ENCODE measurements at places on chromosomes 13 and 19.
A peak's percentile ranks its signal among the peaks of the same experiment; 100 is the strongest.

DNA sequence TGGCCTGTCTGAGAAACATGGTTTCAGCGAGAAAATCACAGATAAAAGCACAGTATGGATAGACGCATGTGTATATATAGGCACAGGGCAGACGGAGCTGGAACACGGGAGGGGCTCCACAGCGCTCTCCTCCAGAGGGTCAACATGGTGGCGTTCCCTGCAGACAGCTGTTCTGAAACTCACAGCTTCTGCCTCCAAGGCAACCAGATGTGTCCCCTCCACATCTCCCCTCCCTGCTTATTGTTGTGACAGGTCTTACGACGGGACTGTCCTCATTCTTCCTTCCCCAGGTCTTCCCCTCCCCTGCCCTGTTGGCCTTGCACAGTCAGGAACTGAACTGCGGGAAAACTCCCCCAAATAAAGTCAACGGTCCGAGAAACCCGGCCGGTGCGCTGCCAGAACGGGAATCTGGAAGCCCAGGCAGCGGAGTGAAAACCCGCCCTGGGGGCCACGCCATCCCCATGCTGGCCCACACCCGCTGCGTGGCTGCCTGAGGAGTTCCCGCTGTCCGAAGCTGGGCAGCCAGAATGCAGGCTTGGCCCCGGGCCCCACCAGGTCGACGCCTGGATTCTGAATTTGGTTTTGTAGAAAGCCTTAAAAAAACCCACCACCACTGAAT is 2.6 kb upstream of the TIMM13 start:
- DNase-seq = no peak

DNA sequence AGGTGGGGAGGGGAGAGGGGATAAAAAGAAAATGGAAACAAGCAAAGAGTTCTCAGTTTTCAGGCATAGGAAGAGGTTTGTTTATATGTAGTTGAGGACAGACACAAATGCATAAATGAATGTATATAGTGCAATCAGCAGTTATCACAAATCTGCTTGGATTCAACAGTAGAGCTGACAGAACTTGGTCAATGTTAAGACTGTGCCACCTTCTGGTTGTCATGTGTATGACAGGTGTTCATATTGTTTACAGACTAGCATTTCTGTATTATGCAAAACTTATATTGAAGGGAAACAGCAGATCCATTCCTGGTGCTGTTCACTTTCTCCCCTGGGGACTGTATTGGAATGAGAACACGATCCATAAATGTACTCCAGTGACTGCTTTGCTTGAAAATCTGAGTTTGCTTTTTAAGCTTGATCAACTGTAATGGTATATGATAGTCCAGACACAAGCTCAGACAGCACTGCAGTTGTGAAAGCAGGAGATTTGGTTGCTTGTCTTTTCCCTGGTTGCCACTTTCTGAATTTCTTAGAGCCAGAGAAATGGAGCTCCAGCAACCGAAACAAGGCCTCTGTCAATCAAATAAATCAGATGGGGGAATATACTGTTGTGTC is 319.5 kb upstream of the OBI1 start:
- DNase-seq = peak; percentile 68

DNA sequence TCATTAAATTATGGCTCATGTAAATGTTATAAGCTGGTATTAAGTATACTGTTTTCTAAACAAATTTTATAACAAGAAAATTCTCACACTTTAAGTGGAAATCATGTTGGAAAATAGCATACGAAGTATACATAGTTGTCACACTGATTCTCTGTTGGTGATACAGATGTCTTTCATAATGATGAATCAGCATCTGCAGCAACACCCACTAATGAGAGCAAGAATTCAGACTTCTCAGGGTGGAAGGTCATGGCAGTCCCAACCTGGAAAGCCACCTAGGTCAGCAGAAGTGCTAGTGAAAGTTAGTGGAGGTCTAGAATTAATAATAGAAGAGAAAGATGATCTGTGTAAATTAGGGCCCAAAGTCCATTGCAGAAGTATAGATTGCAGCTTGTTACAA is 719.7 kb upstream of the MIR17HG start:
- DNase-seq = no peak

- no peak for DNase-seq
Observed at GRCh38 chr19:56875717-56876116, 35.2 kb upstream of the PEG3 start.

- DNase-seq = no peak
Observed at GRCh38 chr13:37303606-37304005, 198.1 kb upstream of the CSNK1A1L start.

DNA sequence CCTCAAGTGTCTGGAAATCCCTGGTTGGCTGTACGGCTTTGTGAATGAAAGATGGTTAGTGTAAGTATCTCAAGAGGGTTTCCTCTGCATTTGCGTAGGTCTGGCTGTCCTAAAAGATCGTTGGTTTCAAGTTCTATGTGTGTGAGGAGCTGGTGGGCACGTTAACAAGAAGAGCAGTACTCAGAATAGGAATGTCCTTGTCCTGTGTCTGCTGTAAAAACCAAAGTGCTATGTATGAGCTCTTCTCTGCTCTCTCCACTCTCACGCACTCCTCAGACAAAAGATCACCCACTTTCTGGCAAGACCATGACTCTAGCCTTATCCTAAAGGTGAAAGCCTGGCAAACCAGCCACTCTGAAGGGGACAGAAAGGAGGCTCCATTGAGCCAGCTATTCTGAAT is 39.1 kb downstream of the USP12 start:
- DNase-seq = no peak

- DNase-seq = peak; percentile 79
Observed at GRCh38 chr13:23570099-23570920, at the start of gene TNFRSF19. TSS of gene TNFRSF19 (plus strand) at chr13:23570412. CDS start at chr13:23590184, 19,772 bp downstream.

GRCh38 chr19:974564-975257 is 9.4 kb upstream of the WDR18 start:
- no peak for DNase-seq

DNA sequence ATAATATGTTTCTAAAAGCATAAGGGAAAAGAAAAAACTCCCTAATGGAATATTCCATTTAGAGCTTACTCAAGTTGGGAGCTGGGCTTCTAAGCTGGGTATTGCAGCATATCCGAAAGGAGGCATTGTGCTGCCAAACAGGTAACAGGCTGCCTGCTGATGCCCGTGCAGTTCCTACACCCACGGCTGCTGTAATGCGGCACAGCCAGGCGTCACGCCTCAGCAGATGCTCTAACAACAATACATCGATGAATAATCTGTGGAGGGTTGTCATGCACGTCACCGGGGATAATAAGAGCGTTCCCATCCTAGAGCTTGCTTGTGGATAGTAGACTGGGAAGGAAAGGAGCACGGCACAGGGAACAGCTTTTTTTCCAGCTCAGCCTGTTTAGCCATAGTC is 1582.1 kb upstream of the SLC10A2 start:
- no peak for DNase-seq

DNA sequence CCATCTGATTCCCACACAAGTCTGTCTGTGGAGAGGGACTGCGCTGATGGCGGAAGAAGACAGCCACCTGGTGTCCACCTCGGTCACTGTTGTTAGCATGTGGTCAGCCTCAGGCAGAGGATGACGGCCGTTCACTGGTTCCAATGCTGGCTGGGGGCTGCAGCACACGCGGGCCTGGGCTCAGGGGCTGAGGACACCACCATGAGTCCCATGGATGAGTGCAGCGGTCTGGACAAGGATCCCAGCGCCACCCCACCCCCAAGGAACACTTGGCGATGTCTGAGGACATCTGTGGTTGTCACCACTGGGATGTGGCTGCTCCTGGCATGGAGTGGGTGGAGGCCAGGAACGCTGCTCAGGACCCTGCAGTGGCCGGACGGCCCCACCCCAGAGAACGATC is 10.9 kb downstream of the DPP9 start:
- DNase-seq = no peak

- no peak for DNase-seq
Observed at GRCh38 chr19:13240312-13241022, 90.3 kb downstream of the IER2 start.

- peak; percentile 77 for DNase-seq
Observed at GRCh38 chr19:5403968-5404640, 51.1 kb upstream of the ZNRF4 start.

- DNase-seq = no peak
Observed at GRCh38 chr19:12162513-12162881, 399 bp upstream of the ZNF136 start.

GRCh38 chr13:57739089-57739488 is 107.5 kb downstream of the PCDH17 start:
- no peak for DNase-seq

DNA sequence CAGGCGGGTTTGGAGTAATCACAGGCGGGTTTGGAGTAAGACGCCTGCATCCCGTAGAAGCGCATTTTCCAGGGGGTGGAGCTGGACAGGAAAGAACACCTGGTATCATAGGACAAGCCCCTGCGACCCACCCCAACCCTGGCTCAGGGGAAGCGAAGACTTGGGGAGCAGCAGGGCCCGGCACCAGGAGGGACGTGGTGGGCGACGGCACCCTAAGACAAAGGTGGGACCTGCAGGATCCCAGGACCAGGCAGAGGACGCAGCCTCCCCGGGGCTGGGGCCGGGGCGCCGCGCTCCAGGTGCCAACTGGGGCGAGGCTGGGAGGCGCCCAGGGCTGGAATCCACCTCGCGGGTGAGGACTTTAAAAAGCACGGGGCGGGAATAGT is 520 bp downstream of the ZNF600 start:
- DNase-seq = no peak

DNA sequence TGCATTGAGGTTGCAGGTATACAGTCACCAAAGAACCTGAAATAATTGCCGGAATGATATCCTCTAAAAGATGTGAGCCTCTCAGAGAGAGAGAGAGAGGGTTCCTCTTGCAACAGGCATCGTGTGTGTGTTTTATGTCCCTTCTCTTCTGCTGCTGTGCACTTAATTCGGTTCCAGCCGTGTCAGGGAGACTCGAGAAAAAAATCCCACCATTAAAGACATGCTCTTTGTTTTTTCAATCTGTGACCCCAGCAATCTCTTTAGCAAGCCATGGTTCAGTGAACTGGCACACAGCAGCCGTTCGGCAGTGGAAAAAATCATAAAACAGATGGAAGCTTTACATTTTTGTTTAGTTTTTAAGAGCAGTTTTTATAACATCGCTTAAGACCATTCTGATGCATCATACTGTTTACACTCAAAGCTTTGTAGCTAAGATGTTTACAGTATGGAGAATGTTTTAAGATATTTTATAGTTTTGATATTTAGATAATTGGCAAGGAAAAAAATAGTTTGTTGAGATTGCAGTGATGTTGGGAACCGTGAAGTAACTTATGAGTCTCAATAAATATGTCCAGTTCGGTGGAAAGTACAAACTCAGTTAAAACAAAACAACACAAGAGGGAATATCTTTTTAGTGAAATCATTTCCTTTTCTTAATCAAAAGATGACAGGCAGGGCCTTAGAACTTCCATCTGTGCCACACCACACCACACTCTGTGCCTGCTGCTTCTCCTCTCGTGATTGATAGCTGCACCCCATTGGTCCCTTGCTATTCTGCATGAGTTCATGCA is 31.2 kb upstream of the ZNF536 start:
- DNase-seq = no peak

DNA sequence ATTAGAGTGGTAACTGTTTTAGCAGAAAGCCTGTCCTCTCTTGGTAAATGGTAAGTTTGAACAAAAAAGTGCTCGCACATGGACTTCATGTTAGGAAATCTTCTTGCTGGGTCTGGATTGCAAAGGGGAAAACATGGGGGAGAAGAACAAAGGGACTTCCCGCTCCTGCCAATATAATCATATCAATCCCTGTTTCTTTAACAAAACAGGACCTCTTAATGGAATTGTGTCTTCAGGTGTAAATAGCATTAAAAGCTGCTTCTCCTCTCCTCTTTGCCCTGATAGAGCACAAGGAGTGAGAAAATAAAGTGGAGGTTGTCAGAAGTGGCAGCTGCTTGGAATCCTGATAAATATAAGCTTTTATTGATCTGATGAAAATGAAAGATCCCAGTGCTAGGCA is 20.4 kb upstream of the ZNF536 start:
- no peak for DNase-seq

DNA sequence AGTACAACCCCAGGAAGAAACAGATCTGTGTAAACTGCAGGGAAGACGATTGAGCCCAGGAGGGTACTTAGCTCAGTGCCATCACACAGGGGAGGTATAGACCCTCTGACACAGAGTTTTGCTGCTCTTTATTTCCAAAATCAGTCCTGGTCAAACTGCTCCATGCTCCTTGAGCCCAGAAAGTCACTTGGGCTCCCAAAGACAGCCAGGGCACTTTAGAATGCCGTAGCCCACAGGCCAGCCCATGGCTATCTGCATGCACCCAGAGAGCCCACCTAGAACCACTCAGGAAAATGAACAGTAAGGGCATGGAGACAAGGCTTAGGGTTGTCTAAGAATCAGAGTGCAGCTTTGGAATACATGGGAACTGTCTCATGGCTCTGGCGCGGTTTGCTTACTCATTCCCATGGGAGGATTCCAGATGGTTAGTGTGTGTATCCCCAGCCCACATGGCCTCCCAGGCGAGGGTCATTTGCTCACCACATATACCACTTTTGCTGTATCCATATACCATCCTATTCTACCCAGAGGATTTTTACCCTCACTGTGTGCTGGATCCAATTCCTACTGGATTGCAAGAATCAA is 14.7 kb upstream of the PDCD5 start:
- peak; percentile 60 for DNase-seq

GRCh38 chr13:42660333-42660965 is 86.5 kb downstream of the TNFSF11 start:
- DNase-seq = no peak

- DNase-seq = peak; percentile 73
Observed at GRCh38 chr19:32976223-32976805, 4.3 kb downstream of the FAAP24 start.

GRCh38 chr13:102028206-102028605 is 373.6 kb downstream of the FGF14 start:
- DNase-seq = no peak

GRCh38 chr13:43133792-43134191 is 110.4 kb downstream of the DNAJC15 start:
- no peak for DNase-seq

GRCh38 chr19:38684078-38684861 is 36.8 kb downstream of the ACTN4 start:
- peak; percentile 70 for DNase-seq

DNA sequence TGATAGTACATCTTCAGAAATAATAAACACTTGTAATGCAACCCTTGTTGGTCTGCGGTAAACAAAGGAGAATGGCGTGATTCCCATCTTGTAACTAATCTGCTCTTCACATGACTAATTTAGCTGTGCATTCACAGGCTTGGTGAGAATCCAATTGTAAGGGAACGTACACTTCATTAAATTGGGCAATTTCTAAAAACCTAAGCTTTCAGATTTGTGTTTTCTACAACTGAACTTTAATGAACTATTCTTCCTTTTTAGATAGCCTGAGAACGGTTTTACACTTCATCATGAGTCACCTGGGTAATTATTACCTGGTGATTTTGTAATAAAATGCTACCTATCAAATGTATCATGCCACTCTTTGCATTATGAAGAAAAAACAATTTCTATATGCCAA is 306.9 kb downstream of the KLF5 start:
- no peak for DNase-seq

GRCh38 chr13:114230117-114230516 is 4.6 kb upstream of the CDC16 start:
- DNase-seq = no peak

- no peak for DNase-seq
Observed at GRCh38 chr13:46210362-46211083, 1.2 kb upstream of the LRRC63 start.

- no peak for DNase-seq
Observed at GRCh38 chr19:9953802-9954542, 17.7 kb upstream of the OLFM2 start.

GRCh38 chr19:51799034-51799773 is 4.2 kb downstream of the FPR3 start:
- peak; percentile 96 for DNase-seq

Measured in brain microvascular endothelial cell (primary cell).